ENCODE measurements at places on chromosomes 3 and 15. TPM values are rescaled to one million over a fixed set of nuclear protein-coding genes. Genes with fewer than 3 reads are reported as not detected.

SENP8 gene
- total RNA-seq = 2.4 TPM

APOD gene
- total RNA-seq = 1.4 TPM

CLSTN2 gene
- total RNA-seq = under 0.01 TPM

MAP6D1 gene
- 0.59 TPM for total RNA-seq

EPHA6 gene
- total RNA-seq = not detected

SNX33 gene
- 39.8 TPM for total RNA-seq

CPB1 gene
- total RNA-seq = 1.1 TPM

ARID3B gene
- 2.7 TPM for total RNA-seq

TMEM266 gene
- total RNA-seq = not detected
